ENCODE measurements at places on chromosomes 6 and 20.

- no peak for DNase-seq
- no peaks in the 10 kb centered on the region for H3K4me1 ChIP-seq
- no peaks in the 10 kb centered on the region for H3K36me3 ChIP-seq
- no peak overlapping the region for H3K4me3 ChIP-seq
Observed at GRCh38 chr6:45699663-45700062, 316.0 kb downstream of the CLIC5 start.

DNA sequence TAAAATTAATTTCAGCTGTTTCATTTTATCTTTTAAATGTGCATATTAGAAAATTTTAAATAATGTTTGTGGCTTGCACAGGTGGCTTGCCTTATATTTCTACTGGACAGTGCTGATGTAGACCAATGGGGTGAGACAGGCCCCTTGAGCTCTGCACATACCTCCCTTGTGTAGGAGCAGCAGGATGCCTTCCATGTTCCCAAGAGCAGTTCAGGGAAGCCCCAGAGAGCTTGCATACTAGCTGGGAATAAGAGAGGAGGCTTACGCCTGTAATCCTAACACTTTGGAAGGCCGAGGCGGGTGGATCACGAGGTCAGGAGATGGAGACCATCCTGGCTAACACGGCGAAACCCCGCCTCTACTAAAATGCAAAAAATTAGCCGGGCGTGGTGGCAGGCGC, 61.4 kb downstream of the RFPL4B start:
- DNase-seq = no peak
- H3K27me3 ChIP-seq = no peaks in the 10 kb centered on the region
- no peak overlapping the region for H3K27ac ChIP-seq
- H3K4me1 ChIP-seq = no peaks in the 10 kb centered on the region
- H3K4me3 ChIP-seq = no peak overlapping the region

GRCh38 chr20:41738604-41739206, 120.5 kb upstream of the CHD6 start:
- H3K4me1 ChIP-seq = no peaks in the 10 kb centered on the region
- no peak overlapping the region for H3K27ac ChIP-seq
- DNase-seq = peak; percentile 38
- H3K36me3 ChIP-seq = no peaks in the 10 kb centered on the region
- no peaks in the 10 kb centered on the region for H3K27me3 ChIP-seq

GRCh38 chr6:82035526-82035925, 212.0 kb downstream of the IBTK start:
- DNase-seq = no peak
- H3K36me3 ChIP-seq = no peaks in the 10 kb centered on the region
- H3K4me1 ChIP-seq = peaks cover 3% of the 10 kb centered on the region
- H3K27me3 ChIP-seq = no peaks in the 10 kb centered on the region

GRCh38 chr6:116087437-116088027, 13.1 kb upstream of the NT5DC1 start:
- no peak overlapping the region for H3K27ac ChIP-seq
- no peaks in the 10 kb centered on the region for H3K4me1 ChIP-seq
- DNase-seq = no peak
- H3K27me3 ChIP-seq = no peaks in the 10 kb centered on the region
- H3K36me3 ChIP-seq = no peaks in the 10 kb centered on the region

GRCh38 chr20:17226410-17227218, at the start of gene PCSK2:
TSS of gene PCSK2 (plus strand) at chr20:17227040. CDS start at chr20:17227306, 266 bp downstream.
- H3K4me3 ChIP-seq = peak within 1 kb of the TSS; percentile 27
- DNase-seq = peak; percentile 26
- peaks cover 6% of the 10 kb centered on the region for H3K27me3 ChIP-seq
- peaks cover 5% of the 10 kb centered on the region for H3K4me1 ChIP-seq
- H3K36me3 ChIP-seq = no peaks in the 10 kb centered on the region

DNA sequence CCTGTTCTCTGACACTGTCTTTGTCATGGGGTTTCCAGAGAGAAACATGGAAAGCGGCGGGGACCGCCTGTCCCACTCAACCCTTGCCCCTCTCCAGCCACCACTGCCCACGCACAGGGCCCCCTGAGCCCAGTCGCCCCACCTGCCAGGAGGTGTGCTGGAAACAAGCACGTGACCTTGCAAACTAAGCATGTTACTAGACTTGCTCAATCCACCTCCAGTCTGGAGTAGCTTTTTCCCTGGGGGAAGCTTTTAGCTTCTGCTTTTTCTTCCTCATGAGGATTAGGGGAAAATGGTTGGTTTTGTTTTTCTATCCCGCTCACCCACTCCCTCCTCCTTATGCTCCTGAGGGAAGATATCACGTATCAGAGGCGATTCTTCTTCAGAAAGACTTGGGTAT, 105.7 kb downstream of the PLEKHG1 start:
- H3K4me3 ChIP-seq = no peak overlapping the region
- peaks cover 6% of the 10 kb centered on the region for H3K4me1 ChIP-seq
- H3K36me3 ChIP-seq = no peaks in the 10 kb centered on the region
- no peak overlapping the region for H3K27ac ChIP-seq
- DNase-seq = no peak

GRCh38 chr20:33826270-33826897, 15.2 kb downstream of the CHMP4B start:
- no peak overlapping the region for H3K4me3 ChIP-seq
- no peak overlapping the region for H3K27ac ChIP-seq
- no peaks in the 10 kb centered on the region for H3K36me3 ChIP-seq
- H3K4me1 ChIP-seq = peaks cover 62% of the 10 kb centered on the region
- no peaks in the 10 kb centered on the region for H3K27me3 ChIP-seq

DNA sequence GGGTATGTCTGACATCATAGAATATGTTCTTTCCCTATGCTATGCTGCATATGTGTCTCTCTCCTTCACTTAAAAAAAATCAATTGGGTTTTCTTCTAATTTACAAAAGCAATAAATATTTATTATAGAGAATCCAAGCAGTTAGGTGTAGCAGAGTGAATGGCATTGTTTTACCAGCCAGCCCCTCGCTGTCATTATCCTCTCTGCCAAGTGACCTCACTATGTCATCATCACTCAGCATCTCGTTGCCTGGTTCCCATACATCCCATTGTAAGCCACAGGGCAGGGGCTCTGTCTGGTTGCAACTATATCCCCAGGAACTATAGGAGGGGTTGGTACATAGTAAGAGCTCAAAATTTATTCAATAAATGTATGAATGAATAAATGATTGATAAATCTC, 31.3 kb downstream of the KIAA0319 start:
- no peak overlapping the region for H3K4me3 ChIP-seq
- no peaks in the 10 kb centered on the region for H3K27me3 ChIP-seq
- H3K36me3 ChIP-seq = no peaks in the 10 kb centered on the region
- H3K4me1 ChIP-seq = no peaks in the 10 kb centered on the region
- no peak for DNase-seq
- no peak overlapping the region for H3K27ac ChIP-seq

DNA sequence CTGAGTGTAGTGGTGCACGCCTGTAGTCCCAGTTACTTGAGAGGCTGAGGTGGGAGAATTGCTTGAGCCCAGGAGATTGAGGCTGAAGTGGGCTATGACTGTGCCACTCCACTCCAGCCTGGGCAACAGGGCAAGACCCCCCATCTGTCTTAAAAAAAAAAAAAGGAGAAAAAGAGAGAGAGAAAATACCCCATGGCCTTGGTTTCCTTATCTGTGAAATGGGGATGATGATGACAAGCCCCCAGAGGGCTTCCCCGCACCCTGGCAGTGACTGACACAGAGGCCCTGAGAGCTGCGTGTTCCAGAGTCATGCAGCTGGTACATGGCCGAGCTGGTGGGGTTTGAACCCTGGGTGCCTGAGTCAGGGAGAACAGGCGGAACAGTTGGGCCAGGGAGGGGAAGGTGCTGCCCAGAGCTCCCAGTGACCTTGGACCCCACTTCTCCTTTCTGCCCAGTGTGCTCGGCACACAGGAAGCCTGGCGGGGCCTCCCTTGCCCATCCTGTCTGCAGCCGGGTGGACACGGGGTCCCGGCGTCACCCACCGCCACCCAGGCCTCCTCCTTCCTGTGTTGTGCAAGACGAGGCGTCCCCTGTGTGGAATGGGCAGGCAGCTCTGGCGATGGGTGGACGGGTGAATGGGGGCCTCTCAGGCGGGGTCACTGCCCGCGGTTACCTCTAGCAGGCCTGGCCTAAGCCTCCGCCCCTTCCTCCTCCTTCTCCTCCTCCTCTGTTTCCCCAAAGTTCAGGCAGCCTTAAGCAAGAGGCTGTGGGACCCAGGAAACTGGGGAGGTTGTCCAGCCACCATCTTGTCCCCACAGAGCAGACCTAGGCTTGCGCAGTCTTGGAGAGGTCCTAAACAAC, 84.2 kb downstream of the CEBPB start:
- no peaks in the 10 kb centered on the region for H3K36me3 ChIP-seq
- H3K27me3 ChIP-seq = no peaks in the 10 kb centered on the region
- peaks cover 14% of the 10 kb centered on the region for H3K4me1 ChIP-seq
- no peak overlapping the region for H3K4me3 ChIP-seq
- peak overlapping the region; percentile 65 for H3K27ac ChIP-seq
- DNase-seq = peak; percentile 70

DNA sequence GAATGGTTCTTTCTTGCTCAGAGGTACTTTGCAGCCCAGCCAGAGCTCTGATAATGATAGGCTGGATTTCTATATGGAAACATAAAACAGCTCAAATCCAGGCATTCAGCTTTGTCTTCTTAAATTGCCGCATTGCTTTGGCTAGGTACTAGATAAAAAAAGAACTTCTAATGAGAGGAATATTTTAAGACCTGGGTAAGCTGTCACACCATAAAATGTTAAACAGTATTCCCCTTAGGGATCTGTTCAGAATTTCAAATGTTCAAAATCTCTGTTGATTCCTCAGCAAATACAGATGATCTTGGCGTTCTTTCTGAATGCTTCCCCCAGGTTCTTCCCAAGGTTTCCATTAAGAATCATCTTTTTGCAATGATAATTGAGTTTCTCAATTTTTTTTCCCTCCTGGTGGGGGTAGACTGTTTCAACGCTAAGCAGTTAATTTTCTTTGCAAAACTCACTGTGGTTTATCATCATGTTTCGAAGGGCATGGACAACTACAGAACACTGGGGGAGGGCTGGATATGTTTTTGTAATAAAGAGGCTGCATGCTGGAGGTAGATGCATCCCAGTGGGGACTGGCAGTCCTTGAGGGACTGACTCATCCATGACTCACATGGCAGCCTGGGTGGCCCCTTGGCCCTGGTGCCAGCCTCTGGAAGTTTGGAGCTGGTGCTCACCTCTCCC, 31.0 kb downstream of the TIAM2 start:
- H3K4me1 ChIP-seq = no peaks in the 10 kb centered on the region
- H3K36me3 ChIP-seq = no peaks in the 10 kb centered on the region
- H3K4me3 ChIP-seq = no peak overlapping the region

DNA sequence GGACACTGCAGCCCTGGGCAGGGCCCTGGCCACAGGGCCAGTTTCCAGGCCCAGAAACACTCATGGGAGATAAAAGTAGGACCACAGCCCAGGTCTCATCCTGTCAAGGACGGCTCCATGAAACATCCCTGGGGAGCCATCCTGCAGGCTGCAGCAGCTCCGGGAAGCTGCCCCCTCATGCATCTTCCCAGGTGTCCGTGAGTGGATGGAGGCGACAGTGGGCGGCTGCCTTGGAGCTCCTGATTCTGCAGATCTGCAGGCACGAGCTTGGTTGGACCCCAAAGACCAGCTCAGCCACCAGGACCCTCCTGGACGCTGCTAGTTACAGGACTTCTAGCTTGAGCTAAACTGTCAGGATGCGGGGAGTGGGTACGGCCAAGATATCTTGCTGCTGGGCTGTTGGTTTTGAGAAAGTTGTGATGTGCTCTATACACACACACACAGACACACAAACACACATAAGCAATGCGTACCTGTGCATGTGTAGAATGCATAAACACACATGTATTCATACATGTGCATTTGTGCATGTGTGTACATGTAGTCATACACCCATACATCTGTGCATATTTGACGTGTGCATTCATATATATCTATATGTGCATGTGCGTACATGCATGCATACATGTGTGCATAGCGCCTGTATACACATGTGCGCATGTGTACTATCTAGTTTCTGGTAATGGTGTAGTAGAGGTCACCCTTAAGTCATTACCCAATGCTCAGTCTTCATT, 297.8 kb downstream of the TAF4 start:
- no peak overlapping the region for H3K4me3 ChIP-seq
- no peak for DNase-seq
- no peaks in the 10 kb centered on the region for H3K4me1 ChIP-seq
- H3K36me3 ChIP-seq = no peaks in the 10 kb centered on the region
- H3K27ac ChIP-seq = no peak overlapping the region

GRCh38 chr20:49280463-49281058, 2.7 kb upstream of the ZNFX1 start:
- DNase-seq = no peak
- no peak overlapping the region for H3K27ac ChIP-seq
- no peaks in the 10 kb centered on the region for H3K27me3 ChIP-seq
- no peak overlapping the region for H3K4me3 ChIP-seq
- H3K36me3 ChIP-seq = peaks cover 7% of the 10 kb centered on the region

DNA sequence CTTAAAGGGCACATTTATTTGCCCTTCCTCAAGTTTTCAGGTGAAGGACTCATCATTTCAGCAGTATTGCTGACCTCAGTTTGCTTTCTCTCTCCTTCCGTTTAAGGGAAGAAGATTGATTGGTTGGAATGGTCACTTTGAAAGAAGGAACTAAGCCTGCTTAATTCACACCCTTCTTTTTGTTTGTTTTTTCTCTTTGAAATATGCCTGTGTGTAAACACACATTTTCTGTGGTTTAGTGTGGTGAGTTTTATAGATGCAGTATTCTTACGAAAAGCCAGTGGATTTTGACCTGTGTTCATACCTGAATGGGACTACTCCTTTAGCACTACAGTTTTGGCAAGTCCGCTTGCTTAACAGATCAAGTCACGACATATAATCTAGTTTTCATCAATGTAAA, 548.8 kb upstream of the EPHA7 start:
- no peaks in the 10 kb centered on the region for H3K4me1 ChIP-seq
- H3K4me3 ChIP-seq = no peak overlapping the region
- DNase-seq = no peak
- no peaks in the 10 kb centered on the region for H3K27me3 ChIP-seq

DNA sequence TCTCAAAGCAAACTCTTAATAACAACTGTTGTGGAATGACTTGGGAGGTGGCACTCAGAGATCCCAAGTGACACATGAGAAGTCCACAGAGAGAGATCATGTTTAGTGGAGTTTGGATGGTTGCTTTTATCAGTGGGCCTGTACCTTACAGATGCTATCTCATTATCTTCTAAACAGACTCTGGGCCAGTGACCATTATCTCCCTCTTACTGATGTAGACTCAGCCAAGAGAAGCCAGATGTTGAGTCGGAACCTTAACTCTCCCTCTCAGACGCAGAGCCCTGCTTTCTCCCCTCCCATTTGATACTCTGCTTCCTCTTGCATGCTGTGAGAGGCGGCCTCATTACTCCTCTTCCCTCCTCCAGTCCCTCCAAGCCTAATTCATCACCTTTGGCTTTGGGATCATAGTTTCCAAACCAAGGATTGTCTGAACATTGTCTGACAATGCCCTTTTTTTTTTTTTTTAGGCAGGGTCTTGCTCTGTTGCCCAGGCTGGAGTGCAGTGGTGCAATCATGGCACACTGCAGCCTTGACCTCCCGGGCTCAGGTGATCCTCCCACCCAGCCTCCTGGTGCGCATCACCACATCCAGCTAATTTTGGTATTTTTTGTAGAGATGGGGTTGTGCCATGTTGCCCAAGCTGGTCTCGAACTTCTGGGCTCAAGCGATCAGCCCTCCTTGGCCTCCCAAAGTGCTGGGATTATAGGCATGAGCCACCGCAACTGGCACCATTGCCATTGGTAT, 4.5 kb upstream of the DDR1 start:
- no peak overlapping the region for H3K27ac ChIP-seq
- H3K4me1 ChIP-seq = peaks cover 35% of the 10 kb centered on the region
- H3K27me3 ChIP-seq = no peaks in the 10 kb centered on the region
- H3K4me3 ChIP-seq = no peak overlapping the region

All from heart right ventricle (tissue), 16 donors.